ENCODE measurements at places on chromosomes 5 and 9. TPM values are rescaled to one million over a fixed set of nuclear protein-coding genes. Genes with fewer than 3 reads are reported as not detected.

NDST1 gene
- total RNA-seq = 7.1 TPM

CACNA1B gene
- total RNA-seq = not detected

NOXA1 gene
- total RNA-seq = 0.76 TPM

SLC25A2 gene
- total RNA-seq = not detected

DNA sequence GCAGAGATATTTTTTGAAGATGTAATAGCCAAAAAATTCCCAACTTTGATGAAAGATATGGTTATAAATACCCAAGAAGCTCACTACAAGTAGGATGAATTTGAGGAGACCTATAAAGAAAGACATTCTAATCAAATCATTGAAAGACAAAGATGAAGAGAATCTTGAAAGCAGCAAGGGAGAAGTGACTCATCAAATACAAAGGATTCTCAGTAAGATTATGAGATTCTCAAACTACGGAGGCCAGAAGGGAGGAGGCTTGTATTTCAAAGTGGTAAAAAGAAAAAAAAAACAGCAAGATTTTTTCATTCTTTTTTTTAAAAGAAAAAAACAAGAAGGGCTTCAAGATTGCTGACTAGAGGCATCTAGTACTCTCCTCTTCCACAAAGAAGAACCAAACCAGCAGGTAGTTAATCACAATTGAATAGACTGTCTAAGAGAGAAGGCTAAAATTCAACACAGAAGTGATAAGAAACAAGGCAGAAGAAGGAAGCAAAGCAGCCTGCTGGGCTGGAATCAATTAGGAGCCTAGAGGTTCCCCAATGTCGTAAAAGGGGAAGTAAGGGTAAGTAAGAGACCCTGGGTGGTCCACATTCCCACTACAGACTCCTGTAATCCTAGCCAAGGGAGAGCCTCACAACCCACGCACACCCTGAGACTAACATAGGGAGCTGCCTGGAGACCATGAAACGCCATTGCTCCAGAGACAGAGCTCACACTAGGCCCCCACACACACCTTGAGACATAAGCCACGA lies 59.1 kb upstream of the NIPAL4 start:
- DNase-seq = no peak

DNA sequence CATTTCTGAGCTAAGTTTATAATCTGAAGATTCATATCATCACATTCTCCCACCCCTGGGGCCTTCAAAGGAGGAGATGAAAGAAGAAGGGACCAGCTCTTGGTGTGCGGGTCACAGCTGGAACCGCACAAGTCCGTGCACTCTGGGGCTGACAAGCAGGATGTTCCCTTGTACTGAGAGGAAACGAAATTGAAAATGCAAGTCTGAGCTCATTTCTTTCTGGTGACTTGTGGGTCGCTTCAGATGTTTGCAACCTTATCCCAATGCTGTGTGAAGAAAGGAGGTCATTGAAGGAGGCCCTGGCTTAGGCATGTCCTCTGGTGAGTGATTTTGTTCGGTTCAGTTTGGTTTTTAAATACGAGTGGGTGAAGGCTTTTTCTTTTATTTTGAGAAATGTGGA lies 59.6 kb downstream of the C9orf152 start:
- DNase-seq = peak; percentile 69

DNA sequence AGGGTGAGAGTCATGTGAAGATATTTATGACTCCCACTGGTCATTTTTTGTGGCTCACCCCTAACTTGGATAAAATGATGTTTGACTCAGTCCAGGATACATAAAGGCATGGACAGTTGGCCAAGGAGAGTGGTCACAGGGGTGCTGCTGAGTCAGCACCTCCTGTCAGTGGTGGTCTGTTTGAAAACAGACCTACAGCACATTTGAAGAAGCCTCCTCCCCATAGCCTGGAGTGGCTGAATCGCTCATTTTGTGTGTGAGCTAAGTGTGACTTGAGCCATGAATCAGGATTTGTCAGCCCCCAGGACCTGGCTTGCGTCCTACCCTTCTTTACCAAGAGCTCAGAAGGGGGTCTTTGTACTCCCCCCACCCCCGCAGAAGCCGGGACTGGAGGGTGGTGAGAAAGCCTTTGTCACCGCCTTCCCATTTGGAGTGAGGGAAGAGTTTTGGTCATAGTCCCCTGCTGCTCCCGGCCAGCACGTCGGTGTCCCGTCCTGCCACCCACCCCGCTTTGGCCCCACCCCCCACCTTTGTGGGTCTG lies 35.6 kb downstream of the TRIO start:
- no peak for DNase-seq

- no peak for DNase-seq
Measured at GRCh38 chr9:14027116-14027800, 286.7 kb downstream of the NFIB start.

GRCh38 chr5:342501-343460 lies 21.3 kb downstream of the AHRR start:
- DNase-seq = no peak

DNA sequence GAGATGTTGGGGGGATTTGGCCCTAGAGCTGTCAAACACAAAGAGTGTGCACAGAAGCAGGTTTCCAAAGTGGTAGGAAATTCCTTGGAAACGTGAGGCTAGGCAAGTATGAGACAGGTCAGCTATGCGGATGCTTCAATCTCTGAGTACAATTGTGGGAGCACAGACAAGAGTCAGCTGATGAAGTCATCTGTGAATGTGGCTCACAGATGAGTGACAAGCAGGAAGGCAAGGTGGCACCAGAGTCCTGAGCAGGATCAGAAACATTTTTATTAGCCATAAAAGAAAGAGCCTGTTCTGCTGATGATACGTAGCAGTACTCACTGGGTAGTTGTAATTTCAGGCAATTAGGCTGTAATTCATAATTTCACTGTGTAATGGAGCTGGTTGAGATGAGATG lies 117.0 kb downstream of the DCP2 start:
- no peak for DNase-seq

GRCh38 chr9:107938801-107939386 lies 449.3 kb upstream of the KLF4 start:
- DNase-seq = no peak
